D341Med (cell line): ENCODE measurements at places on chromosomes 5 and 9.
A peak's percentile ranks its signal among the peaks of the same experiment; 100 is the strongest.

DNA sequence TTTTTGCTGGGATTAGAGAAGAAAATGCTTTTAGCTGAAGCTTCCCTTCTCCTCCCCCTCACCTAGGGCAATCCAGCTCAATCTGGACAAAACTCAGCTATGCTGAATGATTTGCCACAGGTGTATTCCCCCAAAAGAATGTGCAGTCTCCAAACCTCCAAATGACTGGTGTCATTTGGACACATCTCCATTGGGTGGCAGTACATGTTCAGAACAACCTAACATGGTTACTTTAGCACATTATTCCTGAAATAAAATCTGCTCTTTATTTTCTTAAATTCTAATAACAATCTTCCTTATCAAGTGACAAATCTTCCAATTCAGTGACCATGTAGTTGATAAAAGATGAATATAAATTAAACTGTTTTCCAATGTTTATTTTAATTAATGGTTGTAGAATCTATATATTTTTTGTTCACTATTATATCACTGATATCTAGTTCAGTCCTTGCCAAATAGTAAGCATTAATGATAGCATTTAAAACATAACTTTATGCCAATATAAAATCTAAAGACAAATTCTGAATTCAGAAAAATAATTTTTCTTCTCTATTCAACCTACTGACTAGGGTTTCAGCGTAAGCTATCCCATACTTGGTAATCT is 61.3 kb upstream of the MOCS2 start:
- DNase-seq: peak; percentile 39

GRCh38 chr9:23322392-23322791 is 503.6 kb downstream of the ELAVL2 start:
- peak; percentile 13 for DNase-seq

- DNase-seq: peak; percentile 31
These were observed 98.0 kb downstream of the EDIL3 start for GRCh38 chr5:84286662-84287061.

DNA sequence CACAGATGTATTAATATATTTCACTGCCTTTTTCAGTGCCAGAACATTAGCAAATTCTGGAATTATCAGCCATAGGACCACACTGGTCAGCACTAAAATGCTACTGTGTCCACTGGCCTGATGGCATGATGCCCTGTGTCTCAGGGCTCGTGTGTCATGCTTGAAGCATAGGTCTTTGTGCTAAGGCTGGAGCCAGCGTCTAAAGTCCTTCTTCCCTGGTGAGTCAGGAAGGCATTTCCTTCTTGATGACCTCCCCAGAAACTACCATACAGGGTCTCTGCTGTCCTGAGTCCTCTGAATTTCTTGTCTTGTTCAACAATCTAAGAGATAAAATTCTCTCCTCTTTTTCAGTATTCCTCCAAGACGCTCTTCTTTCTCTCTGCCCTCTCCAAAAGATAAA is 489.9 kb downstream of the PSAT1 start:
- no peak for DNase-seq

- no peak for DNase-seq
These were observed 415.8 kb upstream of the PIK3R1 start for GRCh38 chr5:67799732-67800234.

DNA sequence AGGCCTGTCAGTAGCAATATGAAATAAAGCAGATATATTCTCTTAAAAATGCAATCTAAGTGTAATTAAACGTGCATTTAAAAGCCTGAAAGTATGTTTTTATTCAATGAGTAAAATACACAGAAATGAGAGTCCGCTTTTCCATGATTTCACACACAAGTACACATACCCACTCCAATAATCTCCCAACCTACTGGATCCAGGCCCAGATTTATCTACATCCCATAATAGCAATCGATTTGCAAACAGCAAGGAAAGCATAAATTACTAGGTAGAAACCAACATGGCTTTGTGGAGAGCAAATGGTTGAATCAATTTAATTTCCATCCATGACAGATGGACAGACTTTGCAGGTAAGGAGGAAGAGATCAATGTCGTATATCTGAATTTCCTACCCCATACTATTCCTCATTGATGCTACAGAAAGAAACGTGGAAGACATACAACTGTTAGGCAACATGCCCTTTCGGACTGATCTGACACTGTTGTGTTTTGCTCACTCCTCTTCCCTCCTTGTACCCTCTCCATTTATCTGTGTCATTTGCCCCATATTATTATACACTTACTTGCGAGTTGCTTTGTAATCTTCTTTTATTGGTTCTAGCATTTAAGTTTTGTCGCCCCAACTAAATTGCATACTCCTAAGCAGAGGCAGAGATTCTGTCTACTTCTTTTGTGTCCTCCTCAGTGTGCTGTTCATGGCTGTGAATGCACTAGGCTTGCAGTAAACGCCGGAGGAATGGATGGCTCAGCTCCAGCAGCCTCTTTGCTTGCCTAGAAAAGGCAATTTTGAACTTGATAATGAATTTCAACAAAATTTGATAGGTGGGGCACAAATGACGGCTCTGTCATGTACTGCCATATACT is 133.6 kb downstream of the NFIB start:
- no peak for DNase-seq

DNA sequence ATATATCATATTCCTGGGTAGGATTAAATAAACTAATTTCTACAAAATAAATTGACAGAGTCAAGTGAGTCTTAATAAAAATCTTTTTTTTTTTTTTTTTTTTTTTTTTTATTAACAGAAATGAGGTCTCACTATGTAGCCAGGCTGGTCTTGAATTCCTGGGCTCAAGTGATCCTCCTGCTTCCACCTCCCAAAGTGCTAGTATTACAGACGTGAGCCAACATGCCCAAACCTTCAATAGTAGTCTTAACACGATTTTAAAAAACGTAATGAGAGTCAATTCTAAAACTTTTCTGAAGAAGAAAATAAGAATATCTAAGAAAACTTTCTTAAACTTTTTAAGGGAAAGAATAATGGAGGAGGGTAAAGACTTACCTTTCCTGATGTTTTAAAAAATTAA is 84.2 kb downstream of the YIPF5 start:
- DNase-seq: no peak

DNA sequence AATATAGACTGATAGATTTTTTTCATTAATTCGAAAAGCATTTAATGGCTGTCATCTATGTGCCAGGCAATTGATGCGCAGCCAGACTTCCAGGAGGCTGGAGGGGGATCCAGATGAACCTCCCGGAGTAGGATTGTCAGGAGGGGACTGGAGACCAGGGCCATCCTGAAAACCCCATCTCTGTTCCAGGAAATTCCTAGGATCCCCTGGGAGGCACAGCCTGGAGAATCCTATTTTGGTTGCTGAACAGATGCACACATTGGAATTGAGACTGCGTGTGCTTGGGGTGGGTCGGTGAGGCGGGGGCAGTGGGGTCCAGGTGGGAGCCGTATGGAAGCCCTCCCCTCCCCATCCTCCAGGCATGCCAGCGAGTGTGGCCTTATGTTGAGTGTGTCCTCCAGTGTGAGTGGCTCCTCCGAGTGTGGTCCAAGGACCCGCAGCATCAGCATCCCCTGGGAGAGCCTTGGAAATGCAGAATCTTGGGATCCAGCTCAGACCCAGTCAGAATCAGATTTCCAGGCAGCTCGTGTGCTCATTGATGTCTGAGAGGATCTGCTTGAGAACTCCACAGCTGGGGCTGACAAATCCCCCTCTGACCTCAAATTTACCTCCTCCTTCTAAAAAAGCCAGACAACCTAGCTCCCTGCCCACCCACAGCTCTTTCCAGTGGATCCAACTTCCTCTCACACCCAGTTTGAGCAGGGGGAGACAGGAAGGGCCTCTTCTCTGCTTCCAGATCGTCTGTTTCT is 38.7 kb downstream of the ROPN1L start:
- no peak for DNase-seq

- DNase-seq: no peak
These were observed 239.6 kb upstream of the NREP start for GRCh38 chr5:111996574-111996973.

- no peak for DNase-seq
These were observed 6.3 kb upstream of the IL5 start for GRCh38 chr5:132549576-132549975.

DNA sequence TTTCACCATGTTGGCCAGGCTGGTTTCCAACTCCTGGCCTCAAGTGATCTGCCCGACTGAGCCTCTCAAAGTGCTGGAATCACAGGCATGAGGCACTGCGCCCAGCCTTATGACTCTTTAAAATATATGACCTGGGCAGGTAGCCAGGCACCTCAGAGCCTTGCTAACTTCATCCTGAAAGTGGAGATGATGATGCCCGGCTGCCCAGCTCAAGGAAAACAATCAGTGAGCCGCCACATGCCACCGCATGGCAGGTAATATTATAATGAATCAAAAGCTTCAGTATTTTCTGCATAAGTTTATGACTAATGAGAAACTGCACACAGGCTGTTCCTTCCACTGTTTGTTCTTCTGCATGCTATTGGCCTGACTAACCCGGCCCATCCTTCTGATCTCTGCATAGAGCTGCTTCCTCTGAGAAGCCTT is 30.4 kb upstream of the DMRT1 start:
- no peak for DNase-seq

GRCh38 chr9:89969156-89969675 is 364.4 kb downstream of the GADD45G start:
- no peak for DNase-seq

GRCh38 chr5:178417391-178417811 is 172.8 kb downstream of the COL23A1 start:
- DNase-seq: no peak

DNA sequence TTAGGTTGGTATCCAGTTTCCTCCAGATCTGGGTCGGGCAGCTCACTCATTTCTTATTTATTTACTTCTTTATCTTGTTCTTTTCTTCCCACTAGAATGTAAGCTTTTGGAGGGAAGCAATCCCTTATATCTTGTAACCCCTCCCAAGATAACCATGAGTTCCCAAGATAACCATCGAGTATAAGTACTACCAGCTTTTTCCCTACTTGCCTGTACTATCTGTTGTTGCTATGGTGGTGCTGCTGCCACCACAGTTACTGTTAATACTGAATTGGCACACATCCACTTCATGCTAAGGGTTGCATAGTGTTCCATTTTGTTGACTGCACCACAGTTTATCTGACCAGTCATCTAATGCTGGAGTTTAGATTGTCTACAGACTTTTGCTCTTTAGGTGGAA is 19.9 kb downstream of the NUP214 start:
- no peak for DNase-seq

GRCh38 chr5:135890867-135891266 is 4.8 kb downstream of the IL9 start:
- DNase-seq: no peak

DNA sequence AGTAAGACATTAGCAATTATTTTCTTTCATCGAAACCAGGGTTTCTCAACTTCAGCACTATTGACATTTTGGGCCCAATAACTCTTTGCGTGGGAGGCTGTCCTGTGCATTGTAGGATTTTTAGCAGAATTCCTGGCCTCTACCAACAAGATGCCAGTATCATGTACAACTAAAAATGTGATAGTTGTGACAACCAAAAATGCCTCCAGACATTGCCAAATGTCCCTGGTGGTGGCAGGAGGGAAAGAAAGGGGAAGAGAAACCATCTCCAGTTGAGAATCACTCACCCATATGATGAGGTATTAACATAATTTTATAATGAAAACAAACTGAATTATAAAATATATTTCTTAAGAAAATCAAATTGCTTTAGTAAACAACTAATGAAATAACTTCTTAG is 406.1 kb downstream of the RAB3C start:
- DNase-seq: no peak

GRCh38 chr5:39521940-39522590 is 97.3 kb upstream of the DAB2 start:
- no peak for DNase-seq

DNA sequence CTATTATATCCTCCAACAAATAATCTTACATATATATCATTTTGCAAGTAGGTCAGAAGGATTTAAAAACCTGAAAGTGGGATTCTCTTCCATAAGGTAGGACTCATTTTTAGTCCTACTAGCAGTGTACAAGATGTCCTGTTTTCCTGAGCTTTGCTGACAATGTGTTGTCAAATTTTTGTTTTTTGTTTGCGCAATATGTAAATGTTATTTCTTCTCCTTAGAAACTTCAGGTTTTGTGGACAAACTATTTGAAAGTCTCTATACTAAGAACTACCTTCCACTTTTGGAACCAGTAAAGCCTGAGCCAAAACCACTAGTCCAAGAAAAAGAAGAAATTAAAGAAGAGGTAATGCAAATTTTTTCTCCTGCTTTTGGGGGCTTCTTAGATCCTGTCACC is 19.8 kb downstream of the RBM27 start:
- DNase-seq: no peak

DNA sequence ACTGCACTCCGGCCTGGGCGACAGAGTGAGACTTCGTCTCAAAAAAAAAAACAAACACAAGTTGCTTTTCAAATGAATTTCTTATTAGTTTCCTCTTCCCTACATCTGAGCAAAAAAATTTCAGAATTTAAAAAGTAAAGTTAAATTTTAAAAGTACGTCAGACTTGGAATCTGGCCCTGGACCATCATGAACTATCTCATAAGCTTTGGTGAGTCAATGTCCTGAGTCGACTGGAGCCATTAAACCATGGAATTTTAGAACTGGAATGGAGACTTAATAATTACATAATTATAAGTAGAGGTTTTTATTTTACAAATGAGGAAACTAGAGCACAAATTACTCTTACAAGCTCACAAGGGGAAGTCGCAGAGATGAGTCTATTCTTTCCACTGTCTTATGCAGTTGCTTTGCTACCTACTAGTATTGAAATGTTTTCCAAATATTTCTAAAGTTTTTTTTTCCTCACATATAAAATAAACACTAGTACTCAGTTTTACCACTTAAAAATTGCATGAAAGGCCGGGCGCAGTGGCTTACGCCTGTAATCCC is 98.0 kb upstream of the ZNF608 start:
- no peak for DNase-seq

DNA sequence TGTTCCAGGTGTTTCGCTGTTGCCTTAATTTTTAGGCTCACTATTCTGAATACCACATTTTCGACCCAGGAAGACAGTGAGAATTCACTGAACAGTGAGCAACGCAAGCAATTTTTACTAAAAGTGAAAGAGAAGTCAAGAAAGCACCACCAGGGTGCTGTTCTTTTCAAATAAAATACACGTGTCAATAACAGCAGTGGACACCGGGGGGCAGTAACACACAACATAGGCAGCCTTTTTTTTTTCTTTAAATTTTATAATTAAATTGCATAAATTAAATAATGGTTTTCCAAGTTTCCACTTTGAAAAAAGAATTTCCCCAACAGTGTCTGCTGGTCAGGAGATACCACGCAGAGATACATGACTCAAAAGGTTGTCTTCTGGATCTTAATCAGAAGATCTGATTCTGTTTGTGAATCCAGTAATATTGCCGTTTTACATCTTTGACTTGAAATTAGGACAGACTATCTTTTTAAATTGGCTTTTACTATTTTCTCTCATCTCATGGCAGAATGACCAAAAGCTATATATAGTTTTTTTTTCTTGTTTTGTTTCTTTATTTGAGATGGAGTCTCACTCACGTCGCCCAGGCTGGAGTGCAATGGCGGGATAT is 47.1 kb upstream of the SH3GL2 start:
- peak; percentile 59 for DNase-seq
